Neuronal stem cell (in vitro differentiated cells): ENCODE measurements at places on chromosomes 7 and 10.

DNA sequence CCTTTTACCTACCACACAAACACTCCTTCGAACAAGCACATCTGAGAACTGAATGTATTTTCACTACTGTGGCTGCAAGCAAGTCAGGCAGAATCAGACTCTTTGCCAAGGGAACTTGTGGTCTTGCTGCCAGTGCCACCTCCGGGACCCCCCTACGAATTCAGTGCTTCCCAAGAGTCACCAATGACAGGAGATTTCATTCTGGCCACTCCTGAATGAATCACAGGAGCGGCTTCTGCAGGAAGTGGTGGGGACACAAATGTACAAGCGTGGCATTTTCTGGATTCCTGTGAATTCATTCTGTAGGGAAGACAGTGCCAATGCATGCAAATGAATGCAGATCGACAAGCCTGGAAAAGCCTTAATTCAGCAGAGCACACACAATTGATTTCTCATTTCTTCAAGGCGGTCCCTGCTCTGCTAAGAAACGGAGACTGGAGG lies 161.2 kb downstream of the CAMK1D start:
- peaks cover 22% of the 10 kb centered on the region for H3K4me1 ChIP-seq
- H3K36me3 ChIP-seq: no peaks in the 10 kb centered on the region
- no peaks in the 10 kb centered on the region for H3K27me3 ChIP-seq
- H3K4me3 ChIP-seq: no peak overlapping the region

DNA sequence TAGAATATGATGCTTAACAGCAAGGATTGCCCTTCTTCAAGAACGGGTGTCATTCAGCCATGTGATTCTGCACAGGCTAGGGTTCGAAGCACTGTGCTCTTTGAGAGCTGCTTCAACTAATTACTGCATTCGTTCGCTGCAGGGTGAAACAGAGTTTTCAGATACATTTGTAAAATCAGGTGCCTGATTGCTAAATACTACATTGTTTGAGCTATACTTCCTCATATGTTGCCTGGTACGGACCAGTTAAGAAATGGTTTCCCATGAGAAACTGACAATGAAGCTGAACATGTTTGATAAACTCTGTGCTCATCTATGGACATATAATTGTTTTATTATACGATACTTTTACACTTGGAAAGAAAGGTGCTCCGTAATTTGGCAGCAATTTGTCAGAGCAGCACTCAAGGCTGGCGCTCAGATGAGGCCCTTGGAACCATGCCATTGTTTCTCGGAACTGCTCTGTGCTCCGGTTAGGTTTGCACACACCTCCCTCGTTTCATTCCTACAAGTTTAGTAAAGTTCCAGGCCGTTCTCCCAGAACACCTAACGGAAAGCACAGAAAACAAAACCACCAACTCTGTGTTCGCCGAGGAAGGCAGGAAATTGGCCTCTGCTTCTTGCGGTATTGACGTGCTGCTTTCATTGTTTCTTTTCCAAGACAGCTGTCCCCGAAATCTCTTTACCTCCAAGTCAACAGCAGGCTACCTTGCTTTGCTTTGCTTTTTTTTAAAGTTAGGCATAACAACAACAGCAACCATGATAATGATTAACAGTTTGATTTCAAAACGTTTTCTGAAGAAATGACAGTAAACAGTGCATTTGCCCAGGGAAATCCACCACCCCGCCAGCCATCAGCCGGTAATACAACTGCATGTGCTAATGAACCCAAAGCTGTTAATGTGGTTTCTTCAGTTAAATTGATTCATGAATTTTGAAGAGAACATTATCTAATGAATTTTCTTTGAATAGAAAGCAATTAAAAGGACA lies 206.9 kb downstream of the EBF3 start:
- H3K4me3 ChIP-seq: no peak overlapping the region
- H3K36me3 ChIP-seq: no peaks in the 10 kb centered on the region
- no peak for DNase-seq
- H3K27ac ChIP-seq: peak overlapping the region; percentile 51

DNA sequence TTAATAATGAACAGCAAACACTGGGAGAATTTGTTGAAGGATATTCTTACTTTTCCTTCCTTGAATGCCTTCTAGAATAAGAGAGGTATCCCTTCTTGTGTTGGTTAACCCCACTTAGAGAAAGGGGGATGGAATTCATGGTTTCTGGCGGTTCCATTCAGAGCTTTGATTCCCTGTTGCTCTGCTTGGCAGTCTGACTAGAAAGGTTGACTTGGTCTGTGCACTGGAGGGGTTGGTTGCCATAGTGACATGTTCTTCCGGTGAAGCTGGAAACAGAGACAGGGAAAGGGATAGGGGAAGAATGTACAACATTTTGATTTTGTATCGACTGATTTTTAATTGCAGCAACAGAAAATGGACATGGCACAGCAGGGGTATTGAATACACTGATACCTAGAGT lies 2.5 kb downstream of the TMEM178B start:
- DNase-seq: peak; percentile 49
- no peak overlapping the region for H3K27ac ChIP-seq
- H3K4me3 ChIP-seq: peak overlapping the region; percentile 40
- H3K27me3 ChIP-seq: peaks cover 6% of the 10 kb centered on the region
- H3K36me3 ChIP-seq: no peaks in the 10 kb centered on the region
- H3K4me1 ChIP-seq: peaks cover 6% of the 10 kb centered on the region

GRCh38 chr7:151138153-151138851 lies 29.2 kb downstream of the GBX1 start:
- peaks cover 93% of the 10 kb centered on the region for H3K36me3 ChIP-seq
- H3K4me1 ChIP-seq: no peaks in the 10 kb centered on the region
- no peaks in the 10 kb centered on the region for H3K27me3 ChIP-seq
- no peak overlapping the region for H3K4me3 ChIP-seq

DNA sequence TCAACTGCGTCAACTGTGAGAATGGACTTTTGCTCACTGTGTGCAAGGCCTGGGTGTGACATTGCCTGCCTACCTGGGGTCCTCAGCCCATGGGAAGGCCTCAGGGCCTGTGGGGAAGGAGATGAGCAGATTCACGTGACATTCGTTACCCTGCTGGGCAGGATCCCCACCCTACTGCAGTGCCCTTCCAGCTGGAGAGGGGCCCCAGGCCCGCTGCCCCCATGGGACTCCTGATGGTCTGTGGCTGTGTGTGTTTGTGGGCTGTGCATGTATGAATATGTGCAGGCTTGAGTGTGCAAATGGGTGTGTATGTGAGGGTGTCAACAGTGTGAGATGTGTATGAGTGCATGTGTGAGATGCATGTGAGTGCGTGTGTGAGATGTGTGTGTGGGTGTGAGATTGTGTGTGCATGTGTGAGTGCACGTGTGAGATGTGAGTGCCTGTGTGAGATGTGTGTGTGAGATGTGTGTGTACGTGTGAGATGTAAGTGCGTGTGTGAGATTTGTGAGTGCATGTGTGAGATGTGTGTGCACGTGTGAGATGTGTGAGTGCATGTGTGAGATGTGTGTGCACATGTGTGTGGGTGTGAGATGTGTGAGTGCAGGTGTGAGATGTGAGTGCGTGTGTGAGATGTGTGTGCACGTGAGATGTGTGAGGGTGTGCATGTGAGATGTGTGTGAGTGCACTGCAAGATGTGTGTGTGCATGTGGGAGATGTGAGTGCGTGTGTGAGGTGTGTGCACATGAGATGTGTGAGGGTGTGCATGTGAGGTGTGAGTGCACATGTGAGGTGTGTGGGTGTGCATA lies 29.7 kb downstream of the PPIF start:
- peaks cover 4% of the 10 kb centered on the region for H3K27me3 ChIP-seq
- H3K4me3 ChIP-seq: peak overlapping the region; percentile 73
- no peak overlapping the region for H3K27ac ChIP-seq
- H3K36me3 ChIP-seq: no peaks in the 10 kb centered on the region
- no peak for DNase-seq

- no peak for DNase-seq
- H3K4me3 ChIP-seq: no peak overlapping the region
- H3K27me3 ChIP-seq: no peaks in the 10 kb centered on the region
- H3K36me3 ChIP-seq: no peaks in the 10 kb centered on the region
Observed at GRCh38 chr7:49885593-49886285, 112.3 kb downstream of the VWC2 start.

GRCh38 chr10:48765527-48765926 lies 80.9 kb downstream of the WDFY4 start:
- no peaks in the 10 kb centered on the region for H3K4me1 ChIP-seq
- no peak overlapping the region for H3K4me3 ChIP-seq
- no peak overlapping the region for H3K27ac ChIP-seq
- no peaks in the 10 kb centered on the region for H3K36me3 ChIP-seq
- H3K27me3 ChIP-seq: no peaks in the 10 kb centered on the region

GRCh38 chr10:44966129-44966815 lies 6.7 kb downstream of the RASSF4 start:
- H3K4me3 ChIP-seq: no peak overlapping the region
- no peak for DNase-seq
- peaks cover 34% of the 10 kb centered on the region for H3K4me1 ChIP-seq
- H3K27ac ChIP-seq: no peak overlapping the region
- peaks cover 2% of the 10 kb centered on the region for H3K36me3 ChIP-seq
